ENCODE measurements at places on chromosomes 11 and 22.

- peak; percentile 18 for DNase-seq
Measured at GRCh38 chr22:17239156-17239701, 20.0 kb upstream of the ADA2 start.

DNA sequence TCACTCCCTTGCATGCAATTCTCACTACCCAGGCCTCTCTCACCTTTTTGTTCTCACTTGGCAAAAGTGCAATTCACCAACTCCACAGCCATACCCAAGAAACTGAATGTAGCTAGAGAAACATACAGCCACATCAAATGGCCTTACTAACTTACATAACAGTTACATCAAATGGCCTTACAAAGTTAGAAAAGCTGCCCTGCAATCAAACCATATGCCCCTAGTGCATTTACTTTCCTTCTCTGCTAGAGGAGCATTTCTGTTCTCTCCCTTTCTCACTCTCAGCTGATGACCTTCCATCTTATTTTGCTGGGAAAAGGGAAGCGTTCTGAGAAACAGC is 10.3 kb downstream of the PRCP start:
- no peak for DNase-seq

DNA sequence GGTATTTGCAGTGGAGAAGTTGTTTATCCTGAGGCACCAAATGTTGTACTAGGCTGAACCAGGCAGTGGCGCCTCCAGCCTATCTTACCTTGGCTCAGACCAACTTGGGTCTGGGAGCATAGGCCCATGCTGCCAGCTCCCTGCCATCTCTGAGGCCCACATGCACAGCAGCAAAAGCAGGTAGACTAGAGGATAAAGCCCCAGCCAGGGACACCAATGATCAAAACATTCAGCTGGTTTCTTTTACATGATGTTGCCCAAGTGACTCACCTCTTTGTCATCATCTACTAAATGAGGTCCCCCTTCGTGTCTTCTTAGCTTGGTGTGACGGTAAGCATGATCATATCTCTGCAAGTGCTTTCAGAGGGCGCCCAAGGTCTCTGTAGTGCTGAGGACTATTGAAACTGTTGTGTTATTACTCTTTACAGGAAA is 112.1 kb upstream of the DRD2 start:
- DNase-seq, result no peak

- no peak for DNase-seq
Measured at GRCh38 chr11:69215784-69216415, 60.2 kb downstream of the SMIM38 start.

GRCh38 chr11:108224366-108224765 is 1.5 kb downstream of the ATM start:
- DNase-seq, result no peak

DNA sequence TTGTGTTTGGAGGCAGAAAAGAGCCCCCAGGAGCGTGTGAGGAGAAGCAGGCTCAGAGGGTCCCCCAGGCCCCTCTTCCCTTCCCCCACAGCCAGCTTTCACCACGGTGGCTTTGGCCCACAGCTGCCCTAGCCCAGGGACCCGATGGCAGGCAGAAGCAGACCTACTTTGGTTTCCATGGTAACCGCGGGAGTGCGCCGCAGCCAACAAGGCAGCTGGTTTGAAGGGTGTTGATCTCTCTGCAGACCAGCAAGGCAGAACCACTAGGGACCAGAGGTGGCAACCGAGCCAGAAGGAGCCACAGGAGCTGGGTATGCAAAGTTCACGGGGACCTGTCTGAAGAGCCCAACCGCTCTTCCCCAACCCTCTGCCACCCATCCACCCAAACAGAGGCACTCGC is 69.4 kb downstream of the BUD13 start:
- DNase-seq, result no peak

GRCh38 chr22:45166932-45167331 is 3.2 kb downstream of the NUP50 start:
- no peak for DNase-seq

DNA sequence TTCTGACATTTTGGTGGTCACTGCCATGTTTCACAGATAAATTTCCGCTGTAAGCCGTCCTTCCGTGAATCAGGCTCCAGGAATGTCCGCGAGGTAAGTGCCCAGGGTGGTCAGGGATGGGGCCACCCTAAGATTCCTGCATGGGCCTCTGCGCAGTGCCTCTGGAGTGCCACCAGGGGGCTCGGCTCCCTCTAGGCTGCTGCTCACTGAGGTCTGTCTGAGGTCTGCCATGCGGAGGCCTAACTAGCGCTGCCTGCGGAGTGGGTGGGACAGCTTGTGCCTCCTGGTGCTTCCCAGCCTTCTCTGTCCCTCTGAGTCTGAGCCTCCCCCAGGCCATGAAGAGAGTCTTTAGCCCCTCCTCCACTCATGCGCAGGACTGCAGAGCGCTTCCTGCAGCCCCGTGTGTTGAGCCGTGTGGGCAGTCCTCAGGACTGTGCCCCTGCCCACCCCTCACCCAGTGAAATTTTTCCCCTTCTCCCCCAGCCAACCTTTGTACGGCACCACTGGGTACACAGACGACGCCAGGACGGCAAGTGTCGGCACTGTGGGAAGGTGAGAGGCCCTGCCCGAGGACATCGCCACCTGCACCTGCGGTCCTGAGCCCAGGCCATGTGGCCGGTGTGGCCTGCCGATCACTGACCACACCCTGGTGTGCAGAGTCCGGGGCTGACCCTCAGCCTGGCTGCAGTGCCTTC is 11.9 kb upstream of the MDK start:
- no peak for DNase-seq
